ENCODE measurements at places on chromosomes 7 and 10. TPM values are rescaled to one million over a fixed set of nuclear protein-coding genes. Genes with fewer than 3 reads are reported as not detected.

GRCh38 chr10:75294031-75294437 lies 58.3 kb upstream of the COMTD1 start:
- no peak for DNase-seq

DNA sequence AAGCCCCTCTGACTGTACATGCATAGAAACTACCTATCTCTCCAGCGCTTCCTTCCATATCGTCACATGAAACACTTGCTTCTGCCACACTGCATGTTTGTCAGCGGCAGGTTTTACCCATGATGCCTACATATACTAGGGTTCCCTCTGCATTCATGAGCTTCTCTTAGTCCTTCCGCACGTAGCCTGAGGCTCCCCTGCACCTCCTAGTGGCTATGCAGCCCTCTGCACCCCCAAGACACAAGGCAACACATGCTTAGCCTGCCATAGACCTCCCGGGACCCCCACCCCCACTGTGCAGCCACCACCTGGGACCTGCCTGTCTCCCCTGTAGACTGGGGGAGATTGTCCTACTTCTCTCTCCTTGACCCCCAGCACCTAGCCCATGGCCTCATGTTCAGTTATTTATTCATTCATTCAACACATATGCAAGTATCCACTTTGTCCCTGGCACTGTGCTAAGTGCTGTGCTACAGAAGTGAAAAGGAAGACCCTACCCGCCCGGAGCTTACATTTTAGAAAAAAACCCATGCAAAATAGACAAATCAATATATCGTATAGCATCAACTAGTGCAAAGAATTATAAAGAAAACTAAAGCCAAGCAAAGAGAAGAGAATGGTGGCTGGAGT lies 23.5 kb downstream of the TMEM273 start:
- DNase-seq, result peak; percentile 47

DNA sequence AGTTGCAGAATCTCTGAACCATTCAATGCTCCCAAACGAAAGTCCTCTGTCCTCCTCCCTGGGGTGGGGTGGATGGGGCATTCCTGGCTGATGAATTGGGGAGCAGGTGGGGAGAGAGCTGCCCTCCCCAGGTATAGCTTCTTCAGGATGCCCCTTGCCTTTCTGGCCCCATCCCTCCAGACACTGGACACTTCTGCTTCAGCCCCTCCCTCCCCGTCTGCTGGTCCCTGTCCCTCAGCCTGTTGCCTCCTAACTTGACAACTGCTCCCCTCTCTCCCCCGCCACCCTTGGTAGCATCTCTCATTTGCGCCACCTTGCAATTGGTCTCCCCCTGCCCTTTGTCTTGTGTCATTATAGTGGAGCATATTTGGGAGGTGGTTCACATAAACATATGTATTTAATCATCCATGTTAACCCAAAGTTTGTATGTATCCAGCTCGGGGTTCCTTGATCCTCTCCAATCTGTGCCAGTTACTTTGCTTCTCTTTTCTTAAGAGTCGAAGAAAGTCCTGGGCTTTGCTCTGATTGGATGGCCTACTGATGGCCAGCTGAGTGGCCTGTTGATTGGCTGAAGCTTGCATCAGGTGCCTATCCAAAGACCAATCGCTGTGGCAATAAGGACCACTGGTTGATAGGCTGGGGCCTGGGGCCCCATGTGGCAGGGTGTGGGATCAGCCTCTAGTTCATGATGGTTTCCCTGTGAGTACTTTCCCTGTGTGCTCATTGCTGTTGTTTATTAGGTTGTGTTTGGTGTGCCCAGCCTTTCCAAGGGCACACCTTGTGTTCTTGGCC lies 4.0 kb upstream of the GCK start:
- no peak for DNase-seq

Gene RAB19
- not detected for total RNA-seq

Gene ACSM6
- total RNA-seq, result not detected

Gene NOS3
- total RNA-seq, result 0.75 TPM

Gene DPYSL4
- 18.2 TPM for total RNA-seq
